ENCODE measurements at places on chromosomes 4 and X.

DNA sequence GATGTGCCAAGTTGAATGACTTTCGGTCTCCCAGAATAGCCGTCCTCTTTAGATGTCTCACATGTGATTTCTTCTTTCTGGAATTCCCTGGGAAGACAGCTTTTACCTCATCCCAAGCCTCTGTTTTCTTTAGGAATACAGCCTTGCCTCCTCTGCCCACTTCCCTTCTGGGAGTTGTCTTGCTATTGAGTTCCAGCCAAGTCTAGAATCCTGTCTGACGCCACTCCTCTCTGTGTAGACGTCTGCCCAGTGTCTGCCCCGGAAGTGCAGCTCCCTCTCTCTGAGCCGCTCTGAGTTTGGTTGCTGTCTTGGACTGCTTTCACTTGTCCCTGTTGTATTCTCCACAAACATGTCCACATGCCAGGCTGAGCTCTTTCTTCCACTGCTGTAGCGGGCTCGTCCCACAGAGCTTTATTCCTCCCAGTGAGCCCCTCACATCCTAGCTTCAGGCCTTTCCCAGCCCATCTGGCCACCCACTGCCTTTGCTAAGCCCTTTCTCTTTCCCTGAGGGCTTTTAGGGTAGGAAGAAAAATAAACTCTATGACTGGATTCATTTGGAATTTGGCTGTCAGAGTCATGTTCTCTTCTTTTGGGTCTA is 9.0 kb upstream of the IGFBP7 start:
- DNase-seq = no peak
- H3K27me3 ChIP-seq = no peaks in the 10 kb centered on the region
- H3K4me1 ChIP-seq = no peaks in the 10 kb centered on the region
- H3K27ac ChIP-seq = no peak overlapping the region
- H3K36me3 ChIP-seq = no peaks in the 10 kb centered on the region

DNA sequence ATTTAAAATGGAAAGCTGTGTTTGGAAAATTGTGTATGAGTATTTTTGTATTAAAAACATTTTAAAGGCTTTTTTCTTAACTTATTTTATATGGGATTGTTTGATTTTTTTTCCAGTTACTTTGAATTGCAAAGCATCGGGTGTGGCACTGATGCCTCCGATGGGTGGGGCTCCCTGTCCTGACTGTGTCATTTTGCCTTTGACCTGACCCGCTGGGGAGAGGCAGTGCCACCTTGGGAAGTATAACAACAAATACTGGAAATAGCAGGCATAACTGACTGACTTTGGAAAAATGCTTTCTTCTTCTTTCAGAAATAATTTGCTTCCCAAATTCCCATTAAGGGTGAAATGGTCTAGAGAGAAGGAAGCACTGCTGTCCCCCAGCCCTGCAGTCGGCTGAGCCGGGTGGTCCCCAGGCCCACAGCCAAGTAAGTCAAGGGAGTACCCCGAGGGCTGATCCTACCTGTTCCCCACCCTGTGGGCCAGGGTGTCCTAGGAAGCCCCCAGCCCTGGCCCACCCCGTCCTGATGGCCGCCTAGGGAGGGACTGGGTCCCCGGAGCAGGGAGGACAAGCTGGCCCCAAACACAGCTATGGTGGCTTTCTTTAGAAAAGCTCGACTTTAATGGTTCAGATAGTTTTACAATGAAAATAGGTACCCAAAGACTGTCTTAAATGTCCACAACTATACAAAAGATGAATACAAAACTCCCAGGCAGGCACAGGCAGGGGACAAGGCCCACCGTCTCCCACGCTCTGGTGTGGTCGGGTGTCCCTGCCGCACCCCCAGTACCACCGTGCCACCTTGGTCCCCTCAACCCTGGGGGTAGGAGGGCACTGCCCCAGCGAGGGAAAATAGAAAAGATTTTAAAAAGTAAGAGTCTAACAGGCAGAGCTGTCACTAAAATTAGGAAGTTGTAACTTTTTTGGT is 26.4 kb downstream of the NELFA start:
- H3K4me3 ChIP-seq = no peak overlapping the region
- no peak overlapping the region for H3K27ac ChIP-seq
- H3K4me1 ChIP-seq = no peaks in the 10 kb centered on the region

DNA sequence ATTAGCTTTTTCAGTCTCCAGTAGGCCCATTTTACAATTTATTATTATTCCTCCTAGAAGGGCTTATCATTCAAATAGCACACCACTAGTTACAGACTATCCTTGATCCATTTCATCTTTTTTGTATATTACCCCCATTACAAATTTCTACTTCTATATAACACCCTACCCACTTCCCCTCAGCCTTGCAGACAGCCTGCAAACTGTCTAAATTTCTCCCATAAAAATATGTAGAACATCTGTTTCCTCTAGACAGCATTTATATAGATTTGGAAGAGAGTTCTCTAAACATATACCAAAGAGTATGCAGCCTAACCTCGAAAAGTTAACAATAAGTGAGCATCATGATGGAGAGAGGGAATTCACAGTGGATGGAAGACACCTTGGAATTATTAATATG is 30.8 kb downstream of the COMMD8 start:
- no peak for DNase-seq
- no peaks in the 10 kb centered on the region for H3K4me1 ChIP-seq
- H3K27ac ChIP-seq = no peak overlapping the region
- H3K36me3 ChIP-seq = no peaks in the 10 kb centered on the region
- H3K27me3 ChIP-seq = no peaks in the 10 kb centered on the region

DNA sequence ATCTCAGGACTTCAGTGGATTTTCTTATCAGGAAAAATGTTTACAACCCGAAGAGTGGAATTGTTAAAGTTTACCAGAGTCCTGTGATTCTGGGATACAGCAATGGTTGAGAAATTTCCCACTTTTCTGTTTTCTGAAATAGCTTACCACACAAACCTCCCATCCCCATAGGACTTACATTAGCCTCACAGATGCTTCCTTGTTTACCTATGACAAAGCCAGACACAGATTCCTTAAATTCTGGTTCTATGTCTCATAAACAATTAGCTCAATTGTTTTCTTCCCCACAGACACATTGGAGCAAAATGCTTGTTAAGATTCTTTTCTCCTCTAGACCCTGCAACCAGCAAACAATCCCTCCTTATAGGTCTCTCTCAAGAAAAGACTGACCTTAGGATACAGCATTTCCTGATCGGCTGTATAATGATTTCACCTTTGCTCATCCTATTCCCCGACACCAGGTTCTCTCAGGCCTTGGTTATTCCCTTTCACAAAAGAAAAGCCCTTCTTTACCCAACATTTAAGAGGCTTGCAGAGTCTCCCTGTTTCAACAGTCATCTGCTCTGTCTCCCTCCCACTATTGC is 886.2 kb downstream of the ARAP2 start:
- H3K27me3 ChIP-seq = no peaks in the 10 kb centered on the region
- DNase-seq = no peak
- no peak overlapping the region for H3K4me3 ChIP-seq
- H3K36me3 ChIP-seq = no peaks in the 10 kb centered on the region

DNA sequence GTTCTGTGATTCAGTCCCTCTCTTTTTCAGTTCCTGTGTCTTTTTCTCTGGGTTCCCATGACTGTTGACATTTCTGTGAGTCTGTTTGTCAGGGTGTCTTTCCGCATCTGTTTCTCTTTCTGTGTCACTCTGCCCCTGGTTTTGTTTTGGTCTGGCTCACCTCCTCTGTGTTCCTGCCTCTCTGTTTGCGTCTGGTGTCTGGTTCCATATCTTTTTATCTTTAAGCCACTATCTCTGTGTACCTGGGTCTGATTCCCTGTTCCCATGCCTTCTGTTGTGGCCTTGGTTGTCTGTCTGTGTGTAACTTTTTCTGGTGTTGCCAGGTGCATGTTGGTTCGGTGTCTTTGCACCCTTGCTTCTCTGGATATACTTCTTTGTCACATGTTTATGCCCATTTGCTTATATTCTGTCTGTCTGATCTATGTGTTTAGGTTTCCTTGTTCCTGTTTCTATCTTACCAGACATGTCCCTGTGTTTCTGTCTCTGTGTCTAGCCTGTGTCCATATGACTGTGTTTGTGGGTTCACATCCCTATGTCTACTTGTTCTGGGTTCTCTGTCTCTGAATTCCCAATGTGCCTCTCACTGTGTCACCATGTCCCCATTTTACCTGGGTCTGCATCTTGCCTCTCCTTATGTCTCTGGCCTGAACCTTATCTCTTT is 50.2 kb downstream of the ITIH6 start:
- H3K27ac ChIP-seq = no peak overlapping the region
- no peaks in the 10 kb centered on the region for H3K27me3 ChIP-seq
- H3K4me3 ChIP-seq = no peak overlapping the region
- H3K36me3 ChIP-seq = no peaks in the 10 kb centered on the region
- DNase-seq = no peak

DNA sequence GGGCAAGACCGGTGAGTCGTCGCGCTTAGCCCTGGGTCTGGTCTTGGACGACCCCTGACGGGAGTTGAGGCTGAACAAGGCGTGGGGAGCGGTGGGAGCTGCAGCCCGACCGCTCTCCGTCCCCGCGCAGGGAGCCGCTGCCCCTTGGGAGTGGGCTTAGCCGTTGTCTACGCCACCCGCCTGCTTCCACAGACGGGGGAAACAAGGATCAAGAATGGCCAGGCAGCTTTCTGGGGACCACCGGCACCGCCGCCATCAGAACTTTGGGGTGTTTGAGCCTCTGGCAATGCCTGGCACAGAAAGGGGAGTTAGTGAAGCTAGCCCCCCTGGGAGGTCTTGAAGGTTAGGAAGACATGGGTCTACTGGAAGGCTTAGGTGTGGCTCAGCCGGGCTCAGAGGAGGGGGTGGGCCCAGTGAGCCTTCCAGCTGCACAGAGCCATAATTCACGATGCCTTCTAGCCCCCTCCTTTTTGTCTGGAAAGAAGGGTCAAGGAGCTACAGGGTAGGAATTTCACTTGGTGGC is 583 bp downstream of the RASL11B start:
- H3K27ac ChIP-seq = no peak overlapping the region
- no peaks in the 10 kb centered on the region for H3K27me3 ChIP-seq
- peaks cover 13% of the 10 kb centered on the region for H3K36me3 ChIP-seq
- no peak for DNase-seq
- peaks cover 13% of the 10 kb centered on the region for H3K4me1 ChIP-seq
